ENCODE measurements at places on chromosomes 1 and 21. TPM values are rescaled to one million over a fixed set of nuclear protein-coding genes. Genes with fewer than 3 reads are reported as not detected.

Gene LEFTY2
- total RNA-seq, result not detected

Gene KRTAP7-1
- not detected for total RNA-seq

Gene LPAR3
- total RNA-seq, result not detected

Gene PLA2G5
- total RNA-seq, result not detected

Gene PANK4
- 34.6 TPM for total RNA-seq

Gene MYBPHL
- not detected for total RNA-seq

Gene BRINP2
- total RNA-seq, result 14.4 TPM

Gene PTGS2
- 0.03 TPM for total RNA-seq
